ENCODE measurements at places on chromosomes 12 and 14.

- no peak for DNase-seq
Observed at GRCh38 chr12:52204095-52204930, 12.5 kb upstream of the KRT80 start.

DNA sequence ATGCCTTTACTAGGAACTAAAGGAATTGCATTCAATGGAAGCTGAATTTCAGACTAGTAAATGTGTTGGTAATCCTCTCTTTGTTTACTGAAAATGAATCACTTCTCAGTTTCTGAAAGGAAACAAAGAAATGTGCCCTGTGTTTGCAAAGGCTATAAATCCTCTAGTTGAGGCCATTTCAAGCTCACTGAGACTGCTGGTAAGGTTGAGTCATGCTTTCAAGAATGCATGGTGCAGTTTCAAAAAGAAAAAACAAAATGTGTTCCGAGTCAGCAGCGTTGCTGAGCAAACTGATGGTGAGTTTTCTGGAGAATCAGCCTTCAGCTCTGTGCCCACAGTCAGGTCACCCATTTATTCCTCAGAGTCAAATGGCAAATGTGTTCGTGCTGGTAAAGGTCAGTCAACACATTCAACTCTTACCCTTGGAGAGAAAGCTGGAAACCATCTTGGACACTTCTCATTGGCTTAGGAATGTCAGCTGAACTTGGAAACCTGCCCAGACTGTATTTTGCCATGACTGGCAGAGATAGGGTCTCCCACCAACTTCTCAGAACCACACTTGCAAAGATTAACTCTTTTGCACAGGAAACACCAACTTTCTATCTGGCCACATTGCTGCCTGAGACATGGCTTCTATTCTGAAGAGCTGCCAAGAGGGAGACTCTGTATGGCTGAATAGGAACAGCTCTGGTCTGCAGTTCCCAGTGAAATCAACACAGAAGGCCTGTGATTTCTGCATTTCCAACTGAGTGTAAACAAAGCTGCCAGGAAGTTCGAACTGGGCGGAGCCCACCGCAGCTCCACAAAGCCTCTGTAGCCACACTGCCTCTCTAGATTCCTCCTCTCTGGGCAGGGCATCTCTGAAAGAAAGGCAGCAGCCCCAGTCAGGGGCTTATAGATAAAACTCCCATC lies 484.4 kb downstream of the ATP23 start:
- DNase-seq, result no peak

- no peak for DNase-seq
Observed at GRCh38 chr14:21924479-21924878, 250.9 kb upstream of the OR4E1 start.

DNA sequence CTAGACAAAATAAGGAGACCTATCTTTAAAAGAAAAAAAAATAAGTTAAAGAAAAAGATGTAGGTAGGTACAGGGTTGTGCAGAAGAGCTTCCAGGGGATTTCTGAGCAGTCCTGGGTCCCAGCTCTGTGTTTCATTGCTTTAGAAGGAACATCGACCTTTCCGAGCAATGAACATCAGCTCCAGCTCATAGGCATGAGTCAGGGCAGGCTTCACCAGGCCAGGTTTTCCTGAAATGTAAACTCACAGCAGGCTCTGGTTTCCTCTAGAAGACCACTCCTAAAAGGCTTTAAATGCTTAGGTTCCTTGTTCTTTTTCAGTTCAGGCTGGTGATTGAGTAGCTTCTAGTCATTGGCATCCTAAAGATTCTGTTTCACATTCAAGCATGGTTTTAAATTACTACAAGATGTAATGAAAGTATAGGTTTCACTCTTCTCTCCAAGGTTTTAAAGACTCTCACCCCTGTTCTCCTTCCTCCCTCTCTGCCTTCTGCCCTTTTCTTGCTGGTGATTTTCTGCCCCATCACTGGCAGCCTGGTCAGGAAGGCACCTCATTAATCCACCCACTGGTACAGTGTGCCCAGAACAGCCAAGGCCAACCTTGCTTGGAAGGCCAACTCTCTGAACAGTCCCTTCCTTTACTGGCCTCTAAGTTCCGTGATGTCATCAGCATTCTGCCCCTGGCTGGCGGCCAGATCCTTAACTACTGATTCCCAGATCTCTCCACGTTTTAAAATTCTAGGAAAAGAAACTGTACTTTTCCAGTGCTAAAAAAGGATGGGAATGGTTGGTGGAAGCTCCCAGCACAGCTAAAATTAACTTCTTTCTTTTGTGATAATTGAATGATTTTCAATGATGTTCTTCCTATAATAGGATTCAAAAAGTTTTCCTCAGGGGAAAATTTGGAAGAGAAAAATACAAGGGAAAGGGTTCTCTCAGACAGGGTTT lies 109.4 kb upstream of the HIF1A start:
- DNase-seq, result no peak

DNA sequence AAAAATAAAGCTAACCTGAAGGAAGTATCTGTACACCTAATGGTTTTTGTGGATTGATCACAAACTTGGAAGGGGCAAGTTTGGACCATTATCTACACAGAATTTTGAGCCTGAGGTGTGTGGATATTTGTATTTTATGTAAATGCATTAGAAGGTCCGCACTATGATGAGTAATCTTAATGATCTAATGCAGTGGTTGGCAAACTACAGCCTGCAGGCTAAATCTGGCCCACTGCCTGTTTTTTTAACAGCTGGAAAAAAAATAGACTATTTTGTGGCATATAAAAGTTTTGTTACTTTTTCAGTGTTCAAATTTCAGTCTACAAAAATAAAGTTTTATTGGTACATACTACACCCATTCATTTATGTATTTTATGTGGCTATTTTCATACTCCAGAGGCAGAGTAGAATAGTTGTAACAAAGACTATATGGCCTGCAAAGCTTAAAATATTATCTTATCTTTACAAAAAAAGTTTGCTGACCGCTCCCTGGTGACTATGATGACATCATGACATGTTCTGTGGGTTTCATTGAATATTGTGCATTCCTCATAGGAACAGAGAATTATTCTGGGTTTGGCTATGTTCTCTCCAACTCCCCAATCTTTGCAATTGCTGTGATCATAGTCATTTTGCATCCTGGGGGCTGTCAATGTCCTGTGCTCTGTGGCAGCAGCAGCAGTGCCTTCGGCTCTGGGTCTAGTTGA lies 962.6 kb upstream of the FBXO33 start:
- no peak for DNase-seq

DNA sequence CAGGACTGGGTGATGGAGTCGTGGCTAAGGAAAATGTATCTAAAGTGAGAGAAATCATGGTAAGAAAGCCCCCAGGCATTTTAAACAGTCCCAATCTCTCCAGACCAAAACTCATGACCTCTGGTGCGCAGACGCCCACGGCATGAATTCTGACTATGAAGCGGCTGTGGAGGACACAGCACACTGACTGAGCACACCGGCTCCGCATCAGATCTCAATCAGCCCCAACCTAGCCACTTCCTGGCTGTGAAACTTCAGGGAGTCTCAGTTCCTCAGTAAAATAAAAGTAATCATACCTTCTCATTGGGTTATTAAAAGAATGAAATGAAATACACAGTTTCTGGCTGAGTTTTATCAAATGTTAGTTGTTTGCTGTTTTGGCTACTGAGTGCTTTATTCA lies 38.7 kb downstream of the SETD3 start:
- DNase-seq, result no peak

- no peak for DNase-seq
Observed at GRCh38 chr12:50518090-50518489, 13.3 kb downstream of the DIP2B start.

- DNase-seq, result no peak
Observed at GRCh38 chr12:94175763-94176668, 27.6 kb downstream of the PLXNC1 start.

DNA sequence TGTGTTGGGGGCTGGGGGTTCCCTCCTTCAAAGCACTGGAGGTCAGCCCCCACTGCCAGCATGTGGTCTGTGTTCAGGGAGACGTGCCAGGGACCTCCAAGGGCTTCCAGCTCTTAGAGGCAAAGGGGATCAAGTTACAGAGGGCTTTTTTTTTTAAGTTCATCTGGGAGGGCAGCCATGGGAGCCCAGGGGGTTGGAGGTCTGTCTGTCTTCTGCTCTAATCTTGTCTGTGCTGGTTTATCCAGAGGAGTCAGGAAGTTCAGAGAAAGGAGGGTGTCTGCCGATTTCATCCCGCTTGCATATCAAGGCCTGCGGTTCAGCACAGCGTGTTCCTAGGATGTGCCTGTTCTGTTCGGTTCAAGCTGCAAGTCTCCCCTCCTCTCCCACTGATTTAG lies 72.2 kb downstream of the TMEM132C start:
- DNase-seq, result peak; percentile 36

DNA sequence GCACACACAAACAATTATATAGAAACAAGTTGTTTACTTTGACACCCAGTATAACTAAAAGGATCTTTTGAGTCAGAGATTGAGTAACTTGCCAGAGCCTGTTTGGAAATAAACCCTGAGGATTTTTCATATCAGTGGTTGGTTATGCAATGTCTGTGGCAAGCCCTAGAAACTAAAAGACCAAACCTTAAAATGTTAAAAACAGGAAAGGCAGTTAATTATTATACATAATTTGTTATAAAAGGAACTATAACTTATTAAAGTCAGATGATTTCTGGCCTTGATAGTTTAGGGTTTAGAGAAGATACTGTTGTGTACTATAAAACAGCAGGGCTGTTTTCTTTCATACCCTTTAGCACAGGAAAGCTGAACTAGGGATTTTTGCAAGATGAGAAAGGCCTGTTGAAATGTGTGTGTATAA lies 44.1 kb downstream of the PSEN1 start:
- no peak for DNase-seq

DNA sequence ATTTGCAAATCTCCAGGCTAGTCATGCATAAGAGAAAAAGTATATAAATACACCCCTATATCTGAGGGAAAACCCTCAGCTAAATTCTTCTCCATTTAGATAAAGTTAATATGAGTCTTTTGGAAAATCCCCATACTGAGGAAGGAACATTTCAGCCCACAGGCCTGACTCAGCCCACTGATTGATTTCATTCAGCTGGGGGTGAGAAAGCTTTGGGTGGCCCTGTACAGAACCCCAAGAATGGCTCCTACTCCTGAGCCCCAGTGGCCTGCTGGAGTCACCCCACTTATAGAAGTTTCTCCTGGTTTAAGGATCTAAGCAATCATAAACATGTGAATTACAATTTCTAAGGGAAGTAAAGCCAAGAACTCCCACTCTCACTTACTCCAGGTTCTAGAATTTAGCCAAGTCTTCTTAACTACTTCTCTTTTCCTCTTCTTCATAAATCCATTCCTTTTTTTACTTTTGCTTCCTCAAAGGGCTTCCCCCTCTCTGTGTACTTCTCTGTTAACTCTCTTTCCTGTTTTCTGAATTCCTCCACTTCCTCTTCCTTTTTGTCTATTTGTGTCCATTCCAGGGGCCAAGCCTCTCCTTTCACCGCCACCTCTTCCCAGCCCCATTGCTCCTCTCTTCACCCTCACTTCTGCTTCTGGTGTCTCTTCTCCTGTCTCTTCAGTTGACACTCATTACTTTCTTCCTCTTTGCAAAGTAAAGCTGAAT lies 21.0 kb downstream of the RTN1 start:
- no peak for DNase-seq

DNA sequence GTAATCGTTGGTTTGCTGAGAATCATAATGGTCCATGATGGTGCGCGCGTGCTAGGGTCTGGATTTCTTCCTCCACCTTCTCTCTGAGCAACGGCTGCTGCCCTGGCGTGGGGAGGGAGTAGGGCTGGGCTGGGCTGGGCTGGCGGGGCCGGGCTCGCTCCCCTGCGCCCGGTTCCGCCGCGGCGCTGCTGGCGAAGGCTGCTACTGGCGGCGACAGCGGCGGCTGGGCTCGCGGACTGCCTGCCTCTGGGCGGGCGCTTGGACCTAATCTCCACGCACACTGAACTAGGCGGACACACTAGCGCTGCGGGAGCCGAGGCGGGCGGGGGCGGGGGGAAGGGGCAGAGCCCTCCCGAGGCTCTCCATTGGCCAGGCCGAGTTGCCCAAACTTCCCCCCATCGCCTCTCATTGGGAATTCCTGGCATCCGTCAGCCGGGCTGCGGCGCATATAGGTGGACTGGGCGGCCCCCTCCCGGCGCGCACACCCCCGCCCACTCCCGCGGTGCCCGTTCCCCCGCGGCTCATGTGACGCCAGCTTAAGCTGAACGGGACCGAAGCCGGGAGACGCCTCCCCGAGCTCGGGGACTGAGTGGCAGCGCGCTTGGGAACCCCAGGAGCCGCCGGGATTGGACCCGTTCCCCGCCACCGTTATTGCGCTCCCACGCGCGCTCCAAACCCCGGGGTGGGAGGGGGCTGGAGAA lies at the start of gene ACTN1:
Gene ACTN1, minus strand, starts transcription at position 282 of the 701 bp plus-strand sequence. Its CDS starts 246 bp downstream, at position 36.
- peak; percentile 94 for DNase-seq

- DNase-seq, result no peak
Observed at GRCh38 chr14:95046711-95047681, 110.3 kb downstream of the DICER1 start.

- no peak for DNase-seq
Observed at GRCh38 chr12:25677232-25677937, 124.3 kb upstream of the LMNTD1 start.

DNA sequence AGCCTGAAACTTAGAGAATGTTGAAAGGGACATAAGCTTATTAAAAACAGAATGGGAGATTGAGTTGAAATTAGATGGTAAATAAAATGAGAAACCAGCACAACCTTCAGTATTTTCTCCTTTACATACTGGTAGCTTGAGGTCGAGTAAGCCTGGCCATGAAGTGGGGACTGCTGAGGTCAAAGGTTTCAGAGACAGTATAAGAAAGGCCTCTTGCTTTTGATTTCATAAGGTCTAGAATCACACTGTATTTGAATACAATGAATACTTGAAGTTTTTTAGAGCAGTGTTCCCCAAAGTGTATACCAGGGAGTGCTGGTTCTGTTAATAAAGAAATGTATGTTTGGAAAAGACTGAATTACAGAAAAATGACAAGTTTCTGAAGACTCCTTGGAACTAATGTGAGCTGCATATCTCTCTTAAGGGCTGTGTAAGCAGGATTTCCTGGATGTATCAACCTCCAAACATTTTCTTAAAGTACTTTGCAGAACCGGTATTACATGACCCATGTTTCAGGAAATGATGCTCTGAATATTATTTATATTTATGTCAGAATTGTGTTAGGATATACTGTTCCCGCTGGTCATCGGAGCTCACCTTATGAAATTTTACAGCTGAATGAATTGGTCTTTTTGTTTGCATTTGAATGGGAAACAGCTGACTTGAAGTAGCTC lies 85.0 kb downstream of the AKAP6 start:
- DNase-seq, result no peak

GRCh38 chr12:120067901-120068300 lies 48.7 kb downstream of the RAB35 start:
- no peak for DNase-seq

- no peak for DNase-seq
Observed at GRCh38 chr14:72732022-72732780, 161.7 kb downstream of the DPF3 start.

GRCh38 chr14:63777024-63777423 lies 49.2 kb upstream of the SGPP1 start:
- DNase-seq, result no peak

GRCh38 chr14:71438684-71439083 lies 493.5 kb upstream of the RGS6 start:
- DNase-seq, result peak; percentile 59

DNA sequence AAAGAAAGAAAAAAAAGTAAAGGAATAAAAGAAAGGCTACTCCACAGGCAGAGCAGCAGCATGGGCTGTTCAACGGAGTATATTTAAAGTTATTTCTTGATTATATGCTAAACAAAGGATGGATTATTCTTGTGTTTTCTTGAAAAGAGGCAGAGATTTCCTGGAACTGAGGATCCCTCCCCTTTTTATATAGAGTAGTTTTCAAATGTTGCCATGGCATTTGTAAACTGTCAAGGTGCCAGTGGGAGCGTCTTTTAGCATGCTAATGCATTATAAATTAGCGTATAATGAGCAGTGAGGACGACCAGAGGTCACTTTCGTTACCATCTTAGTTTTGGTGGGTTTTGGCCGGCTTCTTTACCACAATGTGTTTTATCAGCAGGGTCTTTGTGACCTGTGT lies 383.0 kb downstream of the PCNX1 start:
- DNase-seq, result no peak

- no peak for DNase-seq
Observed at GRCh38 chr12:29207120-29207519, 58.0 kb downstream of the FAR2 start.
